ENCODE measurements at places on chromosomes 16 and 17. TPM values are rescaled to one million over a fixed set of nuclear protein-coding genes. Genes with fewer than 3 reads are reported as not detected.

DNA sequence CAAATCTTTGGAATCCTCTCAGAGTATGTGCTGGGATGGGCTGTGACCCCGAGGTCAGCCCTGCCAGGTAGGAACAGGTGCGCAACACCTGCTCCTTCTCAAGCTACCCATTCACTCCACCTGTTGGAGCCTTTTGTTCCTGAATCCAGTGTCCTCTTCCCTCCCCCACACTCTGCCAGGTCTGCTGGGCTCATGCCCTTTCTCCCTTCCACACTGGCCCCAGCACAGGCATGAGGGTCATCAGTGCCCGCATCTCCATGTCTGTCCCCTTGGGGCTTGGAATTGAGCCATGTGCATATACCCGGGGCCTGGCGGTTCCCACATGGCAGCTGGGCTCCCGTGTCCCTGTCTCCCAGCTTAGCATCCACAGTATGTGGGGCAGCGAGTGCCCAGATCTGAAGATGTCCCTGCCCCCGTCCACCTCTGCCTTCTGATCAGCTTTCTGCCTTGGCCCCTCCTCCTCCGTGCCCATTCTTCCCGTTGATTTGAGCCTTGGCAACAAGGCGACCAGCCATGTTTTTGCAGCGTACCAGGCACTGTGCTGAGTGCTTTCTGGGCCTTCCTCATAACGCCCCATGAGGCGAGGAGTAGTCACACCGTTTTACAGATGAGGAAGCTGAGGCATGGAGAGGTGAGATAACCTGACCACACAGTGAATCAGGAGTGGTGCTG, 102.2 kb downstream of the RAP1GAP2 start:
- no peak for DNase-seq

DNA sequence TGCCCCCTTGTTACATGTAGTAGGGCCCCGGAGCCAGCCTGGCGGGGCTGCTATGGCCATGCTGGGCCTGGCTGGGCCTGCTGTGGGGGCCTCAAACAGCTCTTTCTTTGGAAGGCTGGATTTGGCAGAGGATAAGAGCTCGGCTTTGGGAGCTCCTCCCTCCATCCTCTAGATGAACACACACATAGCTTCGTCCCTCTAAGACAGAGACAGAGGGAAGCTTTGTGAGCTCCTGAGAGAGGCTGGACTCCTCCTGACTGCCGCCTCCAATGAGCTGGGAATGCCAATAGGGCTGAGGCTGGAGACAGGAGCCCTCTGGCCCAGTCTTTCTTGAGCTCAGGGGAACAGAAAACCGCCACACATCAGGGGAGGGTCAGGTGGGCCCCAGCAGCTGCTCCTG, 37.3 kb upstream of the CDC42EP4 start:
- no peak for DNase-seq

GRCh38 chr17:75635610-75636202, 2.5 kb downstream of the SMIM5 start:
- DNase-seq = peak; percentile 55

DNA sequence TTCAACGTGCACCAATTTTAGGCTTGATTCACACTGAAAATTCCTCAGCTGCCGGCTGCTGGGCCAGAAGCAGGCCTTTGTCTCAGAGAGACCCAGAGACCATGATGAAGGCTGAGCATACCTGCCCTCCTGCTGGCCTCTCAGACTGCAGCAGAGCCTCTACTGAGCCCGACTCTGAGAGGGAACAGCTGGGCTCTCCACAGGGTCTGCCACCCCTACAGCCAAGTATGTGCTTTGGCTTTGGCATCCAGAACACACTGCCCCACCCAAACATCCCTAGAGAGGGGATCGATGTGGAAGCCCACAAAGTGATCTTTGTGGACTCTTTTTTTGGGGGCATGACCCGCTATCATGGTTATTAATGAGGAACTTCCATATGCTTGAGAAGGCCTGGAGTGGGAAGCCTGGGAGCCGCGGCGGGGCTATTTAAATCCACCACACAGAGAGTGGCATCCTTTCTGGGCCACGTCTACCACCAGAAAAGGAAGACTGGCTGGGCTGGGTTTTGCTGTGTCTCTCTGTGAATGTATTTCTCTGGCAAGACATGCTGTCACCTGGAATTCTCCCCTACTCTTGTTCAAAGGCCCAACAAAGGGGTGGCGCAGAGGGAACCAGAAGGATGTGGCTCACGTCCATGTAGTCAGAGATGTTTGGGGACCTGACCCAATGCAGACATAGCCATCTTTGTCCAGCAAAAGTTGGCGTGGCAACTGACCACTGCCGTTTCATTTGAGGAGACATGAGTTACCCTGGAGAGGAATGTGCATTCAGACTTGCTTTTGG, 69.3 kb downstream of the GNAO1 start:
- no peak for DNase-seq

DNA sequence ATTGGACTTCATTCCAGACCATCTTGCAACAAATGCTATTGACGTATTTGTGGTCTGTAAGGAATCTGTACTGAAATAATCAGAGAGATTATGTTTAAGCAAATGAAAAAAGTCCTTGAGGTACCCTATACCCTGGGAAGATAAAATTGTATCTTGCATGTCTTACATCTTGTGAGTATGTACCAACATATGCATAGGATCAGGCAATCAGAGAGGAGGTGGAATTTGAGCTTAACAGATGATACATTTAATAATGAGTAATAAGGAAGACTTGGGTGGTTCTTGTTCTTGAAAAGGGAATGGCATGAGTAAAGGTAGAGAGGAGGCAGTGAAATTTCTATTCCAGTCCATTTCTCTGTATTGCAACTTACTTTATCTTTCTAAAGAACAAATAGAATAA, 10.6 kb downstream of the MOSMO start:
- no peak for DNase-seq

DNA sequence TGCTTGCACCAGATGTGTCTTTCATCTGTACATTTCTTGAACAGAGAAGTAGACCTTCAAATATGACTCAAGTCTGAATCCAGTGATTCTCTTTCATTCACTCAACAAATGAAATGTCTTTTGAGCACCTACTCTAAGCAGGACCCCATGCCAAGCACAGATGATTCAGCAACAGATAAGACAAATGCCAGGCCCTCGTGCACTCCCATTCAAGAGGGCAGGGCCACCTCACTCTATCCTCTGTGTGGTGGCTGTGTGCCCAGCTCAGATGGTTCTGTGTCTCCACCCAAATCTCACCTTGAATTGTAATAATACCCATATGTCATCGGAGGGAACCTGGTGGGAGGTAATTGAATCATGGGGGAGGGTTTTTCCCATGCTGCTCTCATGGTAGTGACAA, 74.1 kb upstream of the NKD1 start:
- no peak for DNase-seq

DNA sequence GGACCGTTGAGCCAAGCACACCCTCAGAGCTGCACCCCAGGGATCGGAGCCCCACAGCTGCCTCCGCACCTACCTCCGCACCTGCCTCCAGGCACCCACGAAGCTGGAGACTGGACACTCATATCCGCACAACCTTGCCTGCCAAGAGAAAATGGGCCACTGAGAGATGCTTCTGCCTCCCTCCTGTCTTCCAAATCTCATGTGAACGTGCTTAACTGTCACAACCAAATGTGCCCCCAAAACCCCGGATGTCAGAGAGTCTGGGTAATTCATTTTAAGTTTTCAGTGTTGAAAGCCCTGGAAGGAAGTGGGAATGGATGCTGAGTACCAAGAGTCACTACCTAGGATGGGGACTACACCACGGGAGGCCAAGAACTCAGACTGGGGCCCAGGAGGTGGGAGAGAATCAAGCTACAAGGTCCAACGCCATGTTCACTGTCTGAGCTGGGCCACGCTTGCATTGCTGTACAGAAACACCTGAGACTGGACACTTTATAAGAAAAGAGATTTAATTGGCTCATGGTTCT, 49.5 kb upstream of the MEAK7 start:
- DNase-seq = no peak

DNA sequence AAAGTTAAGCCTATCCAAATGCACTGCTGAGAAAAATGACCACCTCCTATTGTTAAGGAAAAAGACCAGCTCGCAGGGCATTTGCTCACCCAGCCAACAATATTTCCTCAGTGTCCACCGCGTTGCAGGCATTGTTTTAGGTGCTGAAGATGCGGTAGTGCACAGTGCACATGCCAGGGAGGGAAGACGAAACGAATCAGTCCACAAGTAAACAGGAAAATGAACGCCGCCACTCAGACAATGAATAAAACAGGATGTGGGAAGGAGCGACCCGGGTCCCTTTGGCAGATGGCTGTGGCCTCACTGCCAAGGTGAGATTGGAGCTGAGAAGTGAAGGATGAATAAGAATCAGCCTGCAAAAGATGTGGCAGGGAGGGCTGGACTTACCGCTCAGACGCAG, 249.2 kb downstream of the FOXL1 start:
- DNase-seq = no peak

- no peak for DNase-seq
These were observed 298.8 kb upstream of the MAF start for GRCh38 chr16:79899316-79899715.

GRCh38 chr17:7650509-7651096, at the start of gene ATP1B2:
Gene ATP1B2 (plus strand): TSS chr17:7650926. CDS start chr17:7651519, 593 bp downstream.
- peak; percentile 76 for DNase-seq

DNA sequence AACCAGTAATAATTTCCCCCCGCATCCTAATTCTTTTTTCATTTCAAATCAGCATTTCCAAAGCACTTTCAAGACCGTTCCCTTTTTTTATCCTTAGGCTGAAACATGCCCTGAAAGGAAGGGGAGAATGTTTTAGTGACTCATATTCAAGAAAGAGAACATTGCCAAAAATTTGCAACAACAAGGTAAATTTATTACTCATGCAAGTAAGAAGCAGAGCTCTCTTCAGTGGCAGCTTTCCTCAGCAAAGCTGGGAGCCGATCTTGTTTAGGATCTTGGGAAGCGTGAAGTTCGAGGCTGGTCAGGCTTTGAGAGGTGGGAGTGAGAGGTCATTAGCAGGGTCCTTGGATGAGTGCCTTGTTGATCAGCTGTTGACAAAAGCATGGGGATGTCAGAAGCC, 129.5 kb downstream of the PRKCA start:
- DNase-seq = no peak

DNA sequence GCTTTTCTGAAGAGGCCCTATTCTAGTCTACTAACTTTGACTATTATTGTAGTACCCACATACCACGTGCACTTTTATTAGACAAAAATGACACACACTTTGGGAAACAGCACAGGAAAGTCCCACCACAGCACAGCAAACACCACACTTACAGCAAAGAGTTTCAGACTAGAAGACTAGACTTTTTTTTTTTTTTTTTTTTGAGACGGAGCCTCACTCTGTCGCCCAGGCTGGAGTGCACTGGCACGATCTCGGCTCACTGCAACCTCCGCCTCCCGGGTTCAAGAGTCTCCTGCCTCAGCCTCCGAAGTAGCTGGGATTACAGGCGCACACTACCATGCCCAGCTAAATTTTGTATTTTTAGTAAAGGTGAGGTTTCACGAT, 20.1 kb downstream of the YWHAE start:
- DNase-seq = no peak

- DNase-seq = no peak
These were observed 253.0 kb downstream of the HS3ST3B1 start for GRCh38 chr17:14553847-14554246.

SYNGR3 gene
- polyA plus RNA-seq = 0.51 TPM

EXOC7 gene
- 55.6 TPM for polyA plus RNA-seq

MBTPS1 gene
- 41.4 TPM for polyA plus RNA-seq

KRT40 gene
- not detected for polyA plus RNA-seq

C17orf107 gene
- polyA plus RNA-seq = 0.44 TPM

HIGD1B gene
- polyA plus RNA-seq = 61.9 TPM

CFAP97D1 gene
- not detected for polyA plus RNA-seq

TSPAN10 gene
- 0.22 TPM for polyA plus RNA-seq

C1QTNF1 gene
- polyA plus RNA-seq = 224 TPM

OTOA gene
- not detected for polyA plus RNA-seq

GPRC5C gene
- polyA plus RNA-seq = 29.5 TPM

SLC16A13 gene
- polyA plus RNA-seq = 1.1 TPM

FOXC2 gene
- 1.3 TPM for polyA plus RNA-seq

Data from heart right ventricle (tissue), 16 donors.